ENCODE measurements at places on chromosomes 5 and 9.

DNA sequence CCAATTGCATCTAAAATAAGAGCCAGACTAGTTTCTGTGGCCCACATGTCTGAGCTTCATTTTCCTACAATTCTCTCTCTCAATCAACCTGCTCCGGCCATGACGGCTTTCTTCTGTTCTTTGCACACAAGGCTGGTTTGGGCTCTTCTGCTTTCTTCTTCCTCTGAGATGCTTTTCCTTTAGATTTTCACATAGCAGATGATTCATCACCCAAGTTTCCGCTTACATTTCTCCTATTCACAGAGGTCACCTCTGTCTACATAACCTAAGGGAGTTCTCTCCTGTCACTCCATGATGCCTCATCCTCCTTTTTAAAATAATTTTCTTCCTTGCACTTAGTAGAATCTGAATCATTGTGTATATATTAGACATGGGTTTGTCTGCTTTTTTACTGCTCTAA, 334.6 kb upstream of the TUSC1 start:
- peak; percentile 22 for DNase-seq

GRCh38 chr9:124765439-124765835, 5.7 kb downstream of the NR6A1 start:
- DNase-seq = no peak

GRCh38 chr5:84058561-84058960, 326.1 kb downstream of the EDIL3 start:
- DNase-seq = peak; percentile 29

DNA sequence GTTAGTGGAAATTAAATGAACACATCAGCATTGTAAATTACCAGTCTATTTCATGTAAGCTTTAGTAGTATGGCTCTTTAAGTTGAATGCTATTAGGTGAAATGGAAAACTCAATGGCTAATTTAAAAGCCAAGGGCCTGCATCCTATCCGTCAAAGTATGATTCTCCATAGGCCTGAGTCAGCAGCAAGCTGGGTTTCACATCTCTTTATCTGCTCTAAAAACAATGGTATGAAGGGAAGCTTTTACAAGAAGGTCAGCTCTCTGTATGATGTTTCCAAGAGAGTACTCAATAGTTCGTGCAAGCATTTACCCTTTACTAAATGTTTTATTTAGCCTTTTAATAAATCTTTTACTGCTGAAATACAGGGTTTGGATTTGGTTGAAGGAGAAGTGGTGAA, 62.8 kb downstream of the MAP1B start:
- no peak for DNase-seq

GRCh38 chr9:34249274-34249673, 70.4 kb downstream of the UBAP1 start:
- no peak for DNase-seq

Data from iris pigment epithelial cell (primary cell).